ENCODE measurements at places on chromosomes 11 and 22.

GRCh38 chr11:123903932-123904331, 2.0 kb downstream of the OR8D4 start:
- DNase-seq: no peak

GRCh38 chr11:100908746-100909145, 220.9 kb downstream of the PGR start:
- peak; percentile 83 for DNase-seq

- DNase-seq: no peak
Observed at GRCh38 chr11:116733043-116733755, 39.6 kb downstream of the BUD13 start.

- DNase-seq: no peak
Observed at GRCh38 chr11:126354631-126355323, 709 bp upstream of the ST3GAL4 start.

DNA sequence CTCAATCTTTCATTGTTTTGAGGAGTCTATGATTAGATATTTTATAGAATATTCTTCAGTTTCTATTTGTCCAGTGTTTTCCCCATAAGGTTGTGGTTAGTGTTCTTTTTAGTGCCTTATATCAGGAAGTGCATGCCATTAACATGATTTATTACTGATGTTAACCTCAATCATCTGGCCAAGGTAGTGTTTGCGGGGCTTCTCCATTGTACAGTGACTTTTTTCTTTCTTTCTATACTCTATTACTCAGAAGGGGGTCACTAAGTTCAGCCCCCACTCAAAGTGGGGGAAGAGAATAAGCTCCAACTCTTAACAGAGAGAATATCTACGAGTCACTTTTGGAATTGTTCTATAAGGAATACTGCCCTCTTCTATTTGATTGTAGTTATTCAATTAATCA, 415.8 kb downstream of the DYNC2H1 start:
- DNase-seq: peak; percentile 73

DNA sequence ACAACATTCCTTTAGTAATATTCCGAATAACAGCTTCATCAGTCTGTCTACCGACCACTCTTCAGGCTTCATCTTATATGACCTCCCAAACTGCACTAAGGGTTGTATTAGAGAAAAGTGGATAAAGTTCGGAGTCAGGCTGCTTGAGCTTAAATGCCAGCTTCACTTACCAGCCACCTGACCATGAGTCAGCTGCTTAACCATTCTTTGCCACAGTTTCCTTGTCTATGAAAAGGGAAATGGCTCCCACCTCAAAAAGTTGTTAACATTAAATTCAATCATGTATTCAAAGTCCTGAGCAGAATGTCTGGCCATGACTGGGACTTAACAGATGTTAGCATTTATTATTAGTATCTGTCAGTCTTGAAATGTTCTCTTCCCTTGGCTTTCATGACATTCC, 20.9 kb downstream of the LIMK2 start:
- no peak for DNase-seq

DNA sequence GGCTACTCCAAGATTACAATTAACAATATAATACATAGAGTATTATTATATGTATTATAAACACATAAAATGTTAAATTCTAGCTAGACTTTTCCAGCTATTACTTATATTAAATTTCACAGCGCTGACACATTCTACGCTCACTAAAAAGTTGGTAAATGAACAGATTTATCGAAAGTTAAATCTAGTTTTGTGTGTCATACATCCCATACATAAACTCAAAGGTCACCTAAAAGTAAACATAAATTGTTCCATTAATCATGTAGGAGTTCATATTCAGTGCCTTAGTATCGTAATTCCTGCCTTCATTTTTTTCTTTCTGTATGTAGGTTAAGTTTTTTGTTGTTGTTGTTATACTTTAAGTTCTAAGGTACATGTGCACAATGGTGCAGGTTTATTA, 10.9 kb downstream of the FNBP4 start:
- DNase-seq: no peak

DNA sequence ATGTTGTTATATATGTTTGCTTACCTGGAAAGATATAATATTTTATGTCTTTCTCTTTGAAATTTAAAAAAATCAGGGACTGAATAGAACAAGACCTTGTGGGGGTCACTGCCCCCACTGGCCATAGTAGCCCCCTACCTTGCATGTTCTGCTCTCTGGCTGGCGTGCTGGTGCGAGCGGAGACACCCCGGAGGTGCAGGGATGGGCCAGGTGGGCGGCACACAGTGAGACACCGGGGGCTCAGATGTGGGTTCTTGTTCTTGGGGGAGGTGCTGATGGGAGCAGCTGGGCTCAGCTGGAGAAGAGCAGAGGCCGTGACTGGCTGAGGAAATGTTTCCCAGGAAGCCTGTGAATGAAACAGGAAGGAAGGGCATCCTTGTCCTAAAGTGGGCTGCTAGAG, 20.2 kb downstream of the GAB4 start:
- DNase-seq: no peak

Data from EH (cell line).